ENCODE measurements at places on chromosomes 7 and 10.

DNA sequence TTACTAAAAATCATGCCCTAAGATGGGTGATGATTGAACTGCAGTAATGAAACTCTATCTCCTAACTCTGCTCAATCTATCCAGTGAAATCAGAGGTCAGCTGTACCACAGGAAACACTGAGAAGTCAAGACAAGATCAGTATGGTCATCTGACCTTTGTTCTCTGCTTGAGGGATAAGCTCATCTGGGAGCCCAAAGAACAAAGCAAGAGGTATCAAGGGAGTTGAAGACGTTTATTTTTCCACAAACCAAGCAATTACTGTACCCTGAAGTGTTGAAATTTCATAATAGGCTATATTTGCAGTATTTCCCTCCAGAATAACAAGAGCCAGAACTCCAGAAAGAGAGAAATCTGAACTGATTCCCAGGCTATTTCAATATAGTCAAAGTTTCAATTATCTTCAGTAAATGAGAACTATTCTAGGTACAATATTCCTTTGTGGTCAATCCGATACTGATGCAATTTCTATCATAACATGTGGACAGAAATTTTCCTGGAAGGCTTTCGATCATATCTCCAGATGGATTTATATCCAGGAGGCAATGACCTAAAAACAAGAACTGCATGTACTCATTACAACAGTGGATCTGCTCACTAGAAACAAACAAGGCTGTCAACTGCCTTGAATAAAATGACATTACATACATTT, 345.3 kb downstream of the TNS3 start:
- no peak for DNase-seq

- DNase-seq: no peak
Observed at GRCh38 chr10:128476368-128476725, 350.1 kb upstream of the MKI67 start.

GRCh38 chr10:44071479-44071878, 313.4 kb downstream of the CXCL12 start:
- no peak for DNase-seq

DNA sequence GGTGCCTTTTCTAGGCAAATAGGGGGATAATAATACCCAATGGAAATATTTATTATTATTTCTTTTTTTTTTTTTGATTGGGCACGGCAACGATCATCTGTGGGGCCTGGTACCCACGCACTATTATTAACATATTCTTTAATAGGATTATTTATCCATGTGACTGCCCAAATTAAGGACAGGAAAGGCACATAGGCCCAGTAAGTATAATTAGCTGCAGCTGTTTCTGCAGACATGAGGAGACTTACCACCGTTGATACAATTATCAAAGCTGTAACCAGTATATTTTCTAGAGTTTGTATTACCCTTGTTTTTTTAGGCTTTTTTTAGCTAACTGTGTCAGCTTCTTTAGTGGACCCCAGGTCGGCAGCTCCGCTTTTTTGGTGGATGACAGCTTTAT, 25.2 kb upstream of the GUSB start:
- no peak for DNase-seq

DNA sequence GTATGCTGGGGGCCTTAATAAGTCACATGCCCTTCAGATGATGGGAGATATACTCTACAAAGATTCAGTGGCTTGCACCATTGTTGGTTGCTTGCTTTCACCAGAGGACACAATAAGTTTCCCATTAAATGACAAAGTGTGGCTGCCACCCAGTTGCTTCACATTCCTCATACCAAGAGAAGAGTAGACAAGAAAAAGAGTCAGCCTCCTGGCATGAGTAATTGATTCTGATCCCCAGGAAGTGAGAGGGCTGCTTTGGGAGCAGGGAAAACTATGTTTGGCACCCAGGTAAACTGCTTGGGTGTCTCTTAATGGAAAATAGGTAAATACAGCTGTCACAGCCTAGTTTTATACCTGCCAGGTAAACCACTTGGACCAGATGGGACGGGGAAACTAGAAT, 66.7 kb upstream of the IL6 start:
- DNase-seq: no peak

DNA sequence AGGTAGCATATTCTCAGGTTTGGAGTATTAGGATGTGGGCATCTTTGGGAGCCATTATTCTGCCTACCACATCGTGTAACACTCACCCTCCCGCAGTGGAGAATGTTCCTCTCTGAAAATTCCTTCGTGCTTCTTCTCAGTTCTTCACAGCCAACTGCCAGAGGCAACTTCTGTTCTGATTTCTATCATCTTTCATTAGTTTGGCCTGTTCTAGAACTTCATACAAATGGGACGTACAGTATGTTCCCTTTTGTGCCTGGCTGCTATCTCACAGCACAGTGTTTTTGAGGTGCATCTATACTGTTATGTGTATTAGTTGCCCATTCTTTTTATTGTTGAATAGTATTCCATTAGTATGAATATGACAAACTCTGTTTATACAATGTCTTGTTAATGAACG, 8.9 kb upstream of the SLC26A3 start:
- no peak for DNase-seq

DNA sequence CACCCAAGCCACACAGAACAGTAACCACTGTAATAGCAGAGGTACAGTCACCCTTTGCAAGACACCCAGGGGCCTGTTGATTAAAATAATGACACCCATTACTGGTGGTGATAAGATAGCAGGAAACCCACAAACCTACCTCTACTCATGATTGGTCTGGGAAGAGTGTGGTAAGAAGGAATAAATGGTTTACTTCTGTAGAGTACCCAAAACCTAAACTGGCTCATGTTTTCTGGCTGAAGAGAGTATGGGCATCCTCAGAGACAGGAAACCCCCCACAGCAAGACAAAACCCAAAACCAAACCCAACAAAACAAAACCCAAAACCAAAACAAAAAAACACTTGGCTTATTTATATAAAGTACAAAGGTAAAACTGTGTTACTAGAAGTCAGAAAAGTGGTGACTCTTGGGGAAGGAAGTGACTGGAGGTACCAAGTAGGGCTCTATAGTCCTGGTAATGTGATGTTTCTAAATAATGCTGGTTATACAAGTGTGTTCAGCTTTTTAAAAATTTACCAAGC, 15.5 kb upstream of the DNAJB12 start:
- DNase-seq: no peak

GRCh38 chr10:69096045-69096444, 8.1 kb downstream of the SRGN start:
- DNase-seq: no peak

DNA sequence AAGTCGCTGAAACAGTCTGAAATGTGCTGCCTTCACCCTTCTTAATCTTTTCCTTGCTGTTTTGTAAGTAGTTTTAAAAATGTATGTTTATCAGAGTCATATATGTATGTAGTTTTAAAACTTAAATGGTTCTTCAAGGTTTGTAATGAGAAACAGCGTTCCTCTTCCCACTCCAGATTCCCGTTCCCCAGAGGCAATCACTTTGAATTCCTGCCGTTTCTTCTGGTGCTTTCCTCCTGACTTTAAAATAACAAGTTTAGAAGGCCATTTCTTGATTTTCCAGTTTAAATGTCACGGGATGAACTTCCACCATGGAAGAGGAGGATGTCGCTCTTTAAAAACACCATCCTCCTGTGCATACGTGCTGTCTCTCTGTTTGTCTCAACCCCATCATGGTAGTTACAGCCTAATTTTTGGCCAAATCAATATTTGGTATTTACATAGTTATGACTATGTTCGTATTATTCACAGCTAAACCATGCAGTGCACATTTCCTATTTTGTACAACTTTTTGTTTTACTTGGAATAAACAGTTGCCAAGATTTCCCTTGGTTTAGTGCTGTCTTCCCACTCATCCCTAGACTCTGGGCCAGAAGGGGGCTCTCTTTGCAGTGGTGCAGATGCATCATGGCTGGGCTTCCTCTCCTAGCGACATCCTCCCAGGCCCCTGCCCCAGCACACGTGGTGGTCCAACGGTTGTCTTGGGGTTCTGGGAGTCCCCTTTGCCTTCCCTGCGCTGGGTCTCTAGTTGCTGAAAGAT, 151.4 kb downstream of the PTPN20 start:
- DNase-seq: no peak

- DNase-seq: no peak
Observed at GRCh38 chr10:114600057-114600456, 58.0 kb downstream of the ABLIM1 start.

GRCh38 chr10:10911471-10911921, 106.2 kb upstream of the CELF2 start:
- no peak for DNase-seq

DNA sequence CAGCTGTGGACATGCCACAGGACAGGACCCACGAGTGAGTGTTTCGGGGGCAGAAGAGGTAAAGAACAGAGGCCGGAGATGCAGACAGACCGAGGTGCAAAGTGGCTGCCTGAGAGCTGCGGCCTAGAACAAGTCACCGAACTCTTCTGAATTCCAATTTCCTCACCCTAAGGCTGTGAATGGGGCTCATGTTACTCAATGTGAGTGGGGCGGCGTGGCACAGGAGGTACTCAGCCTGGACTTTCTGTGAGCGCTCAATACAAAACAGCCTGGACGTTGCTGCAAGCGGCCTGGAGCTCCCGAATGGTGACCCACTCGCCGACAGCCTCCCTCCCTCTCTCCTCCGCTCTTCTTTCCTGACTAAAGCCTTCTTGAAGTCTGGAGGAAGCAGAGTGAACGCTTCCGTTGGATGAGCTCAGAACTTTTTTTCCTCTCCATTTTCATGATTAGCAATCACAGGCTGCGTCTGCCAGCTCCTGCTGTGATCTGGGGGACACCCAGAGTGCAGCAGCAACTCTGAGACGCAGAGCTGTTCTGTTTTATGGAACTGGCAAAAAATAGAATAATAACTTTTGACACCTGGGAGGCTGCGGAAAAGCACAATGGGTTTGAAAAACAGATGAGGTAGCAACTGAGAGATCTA, 108.5 kb downstream of the PTPRN2 start:
- no peak for DNase-seq

All from GM12864 (cell line).